ENCODE measurements at places on chromosomes 6 and 20. TPM values are rescaled to one million over a fixed set of nuclear protein-coding genes. Genes with fewer than 3 reads are reported as not detected.

Gene BPIFB1
- total RNA-seq: not detected

Gene XKR7
- not detected for total RNA-seq

Gene PRICKLE4
- not detected for total RNA-seq

Gene TNF
- total RNA-seq: 58.8 TPM

Gene CRISP2
- not detected for total RNA-seq

Gene PRR18
- total RNA-seq: not detected

Gene SIRT5
- total RNA-seq: 10.9 TPM

Gene ZNF133
- total RNA-seq: 10.3 TPM

Gene PPP1R16B
- 128 TPM for total RNA-seq

Gene FAM110A
- total RNA-seq: 34.3 TPM

Gene CNBD2
- total RNA-seq: 5.2 TPM

Gene MACROD2
- total RNA-seq: not detected

Gene C6orf132
- 0.16 TPM for total RNA-seq

Gene NMBR
- total RNA-seq: not detected

Gene RAET1E
- total RNA-seq: not detected

Gene NELFCD
- total RNA-seq: 71.2 TPM

Gene ADGB
- not detected for total RNA-seq

Gene VGLL2
- not detected for total RNA-seq

Gene SLC22A7
- not detected for total RNA-seq

Gene ELOVL4
- total RNA-seq: 1.6 TPM

Gene KCNK15
- total RNA-seq: not detected

Gene POM121L2
- total RNA-seq: not detected

Gene CCNC
- total RNA-seq: 39.3 TPM

Gene NKX2-4
- total RNA-seq: not detected

Gene SIRPB1
- total RNA-seq: 6.0 TPM

Gene GABRR1
- not detected for total RNA-seq

Gene RAB44
- total RNA-seq: not detected
